ENCODE measurements at places on chromosomes 16 and 17. TPM values are rescaled to one million over a fixed set of nuclear protein-coding genes. Genes with fewer than 3 reads are reported as not detected.

Gene NEUROD2
- total RNA-seq = not detected

Gene PRDM7
- not detected for total RNA-seq

Gene SOST
- not detected for total RNA-seq

Gene ITGAL
- total RNA-seq = not detected

Gene PHOSPHO1
- total RNA-seq = not detected

Gene NSRP1
- 3.1 TPM for total RNA-seq

Gene TAT
- total RNA-seq = not detected

Gene FZD2
- 0.21 TPM for total RNA-seq

Gene PPP1R27
- not detected for total RNA-seq

Gene CES1
- total RNA-seq = 1.2 TPM

Gene RHBDL1
- 19.2 TPM for total RNA-seq

Gene TBC1D3E
- total RNA-seq = not detected

Gene TEX19
- not detected for total RNA-seq

Gene TMEM106A
- total RNA-seq = 0.48 TPM
